ENCODE measurements at places on chromosomes 12 and 14.

- DNase-seq, result no peak
Measured at GRCh38 chr14:33726685-33727084, 224.2 kb downstream of the EGLN3 start.

DNA sequence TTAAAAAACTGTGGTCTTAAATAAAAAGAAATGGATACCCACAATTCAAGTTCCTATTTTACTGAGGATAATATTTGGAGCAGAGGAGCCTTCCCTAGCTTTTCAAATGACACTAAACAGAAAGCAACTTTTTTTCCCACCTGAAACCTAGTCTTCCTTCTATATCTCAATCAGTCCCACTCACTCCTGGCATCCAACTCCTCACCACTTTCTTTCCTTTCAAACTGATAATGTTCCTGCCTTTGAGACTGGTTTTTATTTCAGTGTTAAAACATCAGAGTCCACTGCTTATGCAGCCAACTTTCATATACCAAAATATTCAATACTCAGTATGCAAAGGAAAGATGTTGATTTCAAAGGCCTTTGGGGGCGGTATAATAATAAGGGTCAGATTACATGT is 225.6 kb downstream of the GXYLT1 start:
- DNase-seq, result no peak

- DNase-seq, result no peak
Measured at GRCh38 chr14:96189281-96189711, 15.3 kb upstream of the BDKRB2 start.

DNA sequence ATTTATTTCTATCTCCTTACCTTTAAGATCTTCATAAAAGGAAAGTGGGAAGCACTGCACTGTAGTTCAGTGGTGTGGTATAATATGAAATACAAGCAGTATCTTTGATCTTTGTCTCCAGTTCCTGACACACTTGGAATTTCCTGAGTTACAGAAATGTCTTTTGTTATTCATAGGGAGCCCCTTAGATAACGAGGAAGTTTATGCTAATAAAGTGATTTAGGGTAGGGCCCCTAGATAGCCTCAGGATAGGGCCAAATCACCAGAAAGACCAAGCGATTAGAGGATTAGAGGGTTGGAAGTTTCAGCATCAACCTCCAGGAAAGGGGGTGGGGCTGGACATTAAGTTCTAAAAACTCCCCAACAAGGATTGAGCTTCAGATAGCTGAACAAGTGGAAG is 29.9 kb upstream of the DDHD1 start:
- DNase-seq, result no peak

- DNase-seq, result no peak
Measured at GRCh38 chr12:65368055-65368454, 89.6 kb downstream of the MSRB3 start.

GRCh38 chr12:56206452-56207166 is 15.1 kb downstream of the RNF41 start:
- peak; percentile 21 for DNase-seq

DNA sequence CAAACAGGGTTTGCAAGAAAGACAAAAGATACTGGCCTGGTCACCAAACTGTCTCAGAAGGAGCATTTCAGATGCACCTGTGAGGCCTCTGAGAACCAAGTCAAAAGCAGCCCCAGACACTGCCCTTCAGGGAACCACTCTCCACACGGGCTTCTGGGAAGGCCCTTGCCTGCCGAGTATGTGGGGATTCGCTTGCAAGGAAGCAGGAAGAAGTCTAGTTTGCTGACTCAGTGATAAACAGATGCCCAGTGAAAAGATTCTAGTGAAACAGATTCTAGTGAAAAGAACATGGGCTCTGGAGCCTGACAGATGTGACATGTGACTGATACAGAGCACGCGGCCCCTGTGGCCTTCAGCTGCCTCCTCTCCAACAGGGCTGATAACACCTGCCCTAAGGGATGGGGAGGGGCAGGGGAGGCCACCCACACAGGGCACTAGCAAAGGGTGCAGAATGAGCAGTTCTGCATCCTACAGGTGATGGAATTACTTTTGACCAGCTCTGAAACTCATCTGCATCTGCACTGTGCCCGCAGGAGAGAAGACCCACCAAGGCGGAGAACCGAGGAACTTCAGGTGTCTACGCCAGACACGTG is 19.1 kb downstream of the AMN start:
- DNase-seq, result peak; percentile 75

- DNase-seq, result no peak
Measured at GRCh38 chr14:71471634-71472355, 460.4 kb upstream of the RGS6 start.

- DNase-seq, result no peak
Measured at GRCh38 chr12:91397866-91398532, 215.4 kb upstream of the DCN start.

DNA sequence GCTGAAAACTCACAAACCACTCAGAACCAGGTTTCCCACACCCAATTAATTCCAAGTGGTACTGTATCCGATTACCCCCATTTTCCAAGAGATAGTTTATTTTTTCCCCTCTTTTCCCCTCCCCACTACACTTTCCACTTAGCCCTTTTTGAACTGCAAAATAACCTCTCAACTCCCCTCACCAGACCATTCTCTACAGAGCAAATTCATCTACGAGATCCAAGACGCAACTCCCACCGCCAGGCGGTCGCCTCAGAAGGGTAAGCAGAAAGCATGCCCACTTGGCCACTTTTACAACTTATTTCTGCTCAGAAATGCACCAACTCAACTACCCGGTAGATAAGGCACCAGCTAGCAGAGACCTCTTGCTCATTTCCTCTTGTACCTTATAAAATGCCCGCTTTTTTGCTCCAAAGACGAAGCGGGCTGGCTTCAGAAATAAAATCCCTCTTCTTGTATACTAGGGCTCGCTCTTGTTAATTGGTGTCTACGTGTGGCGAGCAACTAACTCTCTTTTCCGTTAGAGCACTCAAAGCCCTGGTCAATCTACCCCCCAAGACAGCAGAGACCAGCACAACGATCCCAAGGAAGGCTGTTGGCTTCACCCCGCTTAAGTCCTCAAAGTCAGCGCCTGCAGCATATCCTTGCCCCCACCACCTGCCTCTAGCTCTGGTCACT is 910 bp upstream of the SRP54 start:
- DNase-seq, result peak; percentile 7

GRCh38 chr12:41850046-41850445 is 294.6 kb downstream of the GXYLT1 start:
- no peak for DNase-seq

GRCh38 chr12:24898185-24898584 is 50.7 kb downstream of the BCAT1 start:
- DNase-seq, result no peak

GRCh38 chr12:29944269-29945000 is 160.7 kb upstream of the TMTC1 start:
- DNase-seq, result no peak

DNA sequence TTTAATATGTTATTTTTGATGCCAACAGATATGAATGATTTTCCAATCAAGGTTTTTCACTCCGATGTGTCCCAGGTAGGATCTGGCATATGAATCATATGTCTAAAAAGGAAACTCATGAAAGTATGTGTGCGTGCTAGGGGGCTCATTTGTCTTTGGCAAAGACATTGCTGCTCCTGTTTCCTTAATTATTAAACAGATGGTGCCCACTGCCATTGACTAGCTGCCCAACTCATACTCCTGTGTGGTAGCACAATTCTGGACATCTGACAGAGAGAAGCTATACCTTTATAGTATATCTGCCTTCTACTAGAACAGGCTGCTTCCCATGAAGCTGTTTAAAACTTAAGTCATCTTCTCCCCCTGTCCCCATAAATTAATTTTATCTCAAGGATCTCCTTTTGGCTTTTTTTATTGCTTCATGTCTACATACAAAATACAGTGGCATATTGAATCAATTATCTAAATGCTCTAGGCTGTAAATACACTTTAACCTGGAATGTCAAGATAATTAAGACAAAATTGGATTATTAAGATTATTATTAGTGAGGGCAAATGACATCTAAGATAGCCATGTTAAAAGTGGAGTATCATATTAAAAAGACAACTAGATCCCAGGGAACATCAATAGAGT is 1.4 kb upstream of the PDE3A start:
- no peak for DNase-seq

GRCh38 chr14:61454545-61454944 is 133.2 kb downstream of the PRKCH start:
- DNase-seq, result no peak

GRCh38 chr12:59936534-59936933 is 340.7 kb downstream of the SLC16A7 start:
- no peak for DNase-seq

GRCh38 chr12:10943167-10943566 is 4.1 kb upstream of the TAS2R14 start:
- DNase-seq, result no peak

DNA sequence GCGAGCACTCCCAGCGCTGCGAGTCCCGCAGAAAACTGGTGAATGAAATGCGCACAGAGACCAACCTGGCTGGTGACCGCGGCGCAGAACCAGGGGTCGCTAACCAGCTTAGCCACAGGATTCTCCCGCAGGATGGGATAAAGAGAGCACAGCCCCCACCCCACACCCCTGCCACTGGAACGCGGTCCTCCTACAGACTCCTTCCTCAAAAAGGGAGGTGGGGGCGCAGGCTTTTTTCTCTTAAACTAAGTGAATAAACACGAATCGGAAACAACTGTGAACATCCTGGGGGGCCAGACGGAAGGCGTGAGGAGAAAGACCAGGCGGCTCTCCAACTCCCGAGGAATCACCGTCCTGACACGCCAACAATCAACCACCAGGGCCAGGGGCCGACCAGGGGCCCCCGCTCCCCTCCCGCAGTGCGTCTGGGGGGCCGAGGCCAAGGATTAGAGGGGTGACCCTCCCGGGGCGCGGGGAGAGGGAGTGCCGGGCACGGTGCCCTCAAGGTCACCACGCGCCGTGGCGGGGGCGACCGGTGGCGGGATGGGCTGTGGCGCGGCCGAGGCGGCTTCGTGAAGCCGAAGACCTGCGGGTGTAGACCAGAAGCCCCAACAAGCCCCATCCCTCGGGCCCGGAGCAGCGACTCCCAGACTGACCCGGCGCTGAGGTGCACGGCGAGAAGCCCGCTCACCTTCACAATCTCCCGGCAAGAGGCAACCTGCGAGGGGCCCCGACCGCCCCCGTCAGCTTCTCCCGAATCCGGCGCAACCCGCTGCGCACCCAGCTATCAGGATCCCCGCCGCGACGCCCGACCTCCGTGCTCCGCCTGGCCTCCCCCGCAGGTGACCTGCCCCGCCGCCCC is 704 bp downstream of the ATP2B1 start:
- DNase-seq, result no peak

DNA sequence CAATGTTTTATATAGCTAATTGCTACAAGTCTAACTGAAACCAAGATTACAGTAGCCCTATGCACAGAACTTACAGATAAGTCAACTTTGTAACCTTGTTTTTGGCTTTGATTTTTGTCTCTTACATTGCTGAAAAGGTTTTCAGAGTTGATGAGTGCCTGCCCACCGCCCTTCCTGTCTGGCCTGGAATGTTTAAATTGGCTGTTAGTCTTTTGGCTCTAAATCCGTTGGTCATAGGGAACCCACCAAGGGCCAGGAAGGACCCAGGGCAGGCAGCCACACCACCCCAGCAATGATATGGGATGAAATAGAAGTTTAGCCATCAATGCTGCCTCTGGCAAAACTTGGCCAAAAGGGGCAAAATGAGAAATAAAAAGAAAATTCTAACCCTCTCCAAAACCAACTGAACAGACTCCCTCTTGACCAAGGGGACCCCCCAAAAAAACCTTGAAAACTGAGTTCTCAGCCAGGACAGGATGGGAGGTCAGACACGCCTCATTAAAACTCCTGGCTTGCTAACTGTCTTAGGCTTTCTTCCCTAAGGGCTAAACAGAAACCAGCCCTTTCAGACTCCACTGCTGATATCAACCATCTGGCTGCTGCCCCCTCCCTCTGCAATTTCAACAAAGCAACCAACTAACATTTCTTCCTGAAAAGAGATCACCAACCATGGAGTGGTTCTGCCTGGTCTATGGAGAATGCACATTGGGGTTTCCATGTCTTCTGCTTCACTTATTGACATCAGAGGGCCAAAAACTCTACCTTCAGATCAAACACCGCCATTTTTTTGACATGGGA is 242.1 kb upstream of the NOS1 start:
- DNase-seq, result no peak

DNA sequence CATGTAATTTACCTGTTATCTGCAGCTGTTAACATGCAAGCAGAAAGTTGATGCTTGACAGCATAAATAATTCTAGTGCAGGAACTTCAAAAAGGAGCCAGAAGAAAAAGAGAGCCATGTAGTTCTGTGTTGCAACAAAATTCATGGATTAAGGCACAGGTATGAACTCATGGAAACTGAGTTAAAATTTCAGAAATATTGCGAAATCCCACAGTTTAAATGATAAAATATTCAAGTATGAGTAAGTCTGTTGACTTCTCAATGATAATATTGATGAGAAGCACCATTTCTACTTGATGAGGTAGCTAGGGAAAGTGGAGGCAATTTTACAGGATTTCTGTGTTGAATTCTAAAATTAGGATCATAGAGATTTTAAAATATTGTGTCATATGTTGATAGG is 290.9 kb downstream of the TMEM117 start:
- DNase-seq, result no peak

DNA sequence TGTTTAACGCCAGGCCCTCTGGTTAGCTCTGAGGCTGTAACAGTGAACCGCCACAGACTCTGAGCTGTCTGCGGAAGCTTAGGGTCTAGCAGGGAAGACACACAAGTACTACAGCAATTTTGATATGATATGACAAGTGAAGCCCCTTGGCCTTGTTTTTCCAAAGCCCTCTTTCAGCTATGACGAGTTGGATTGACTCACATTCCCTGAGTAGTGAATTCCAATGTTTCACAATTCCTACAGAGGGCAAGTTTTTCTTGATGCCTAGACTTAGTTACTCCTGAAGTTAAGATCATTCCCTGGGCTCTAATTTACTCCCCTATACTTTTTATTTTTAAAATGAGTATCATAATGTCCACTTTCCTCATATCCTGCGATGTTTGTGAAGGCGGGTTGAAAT is 53.3 kb upstream of the CISTR start:
- no peak for DNase-seq

- no peak for DNase-seq
Measured at GRCh38 chr14:74771399-74771798, 8.3 kb downstream of the YLPM1 start.

DNA sequence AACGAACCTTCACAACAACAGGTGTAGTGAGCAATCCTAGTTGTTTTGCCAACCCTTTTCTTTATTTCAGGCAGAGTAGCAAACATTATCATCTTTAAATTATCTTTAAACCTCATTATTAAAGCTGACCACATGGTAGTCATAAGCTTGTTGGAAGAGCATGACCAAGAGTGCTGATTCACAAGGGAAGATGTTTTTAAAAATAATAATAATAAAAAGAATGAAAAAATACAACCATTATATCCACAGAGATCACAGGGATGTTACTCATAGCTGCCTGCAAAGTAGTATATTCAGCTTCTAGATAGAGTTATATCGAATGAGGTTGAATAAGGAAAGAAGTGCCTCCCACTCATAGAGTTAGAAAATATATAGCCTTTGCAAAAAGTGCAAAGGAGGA is 101.0 kb upstream of the FLRT2 start:
- no peak for DNase-seq
